Stimulated activated CD4-positive, alpha-beta T cell treated with anti-CD3 and anti-CD28 coated beads, Interleukin-1b, Interleukin-23, amount 100 ng/mL, for 24 hours (primary cell): ENCODE measurements at places on chromosomes 1 and 21.

- no peak for DNase-seq
Observed at GRCh38 chr1:197393772-197394171, 125.7 kb downstream of the CRB1 start.

DNA sequence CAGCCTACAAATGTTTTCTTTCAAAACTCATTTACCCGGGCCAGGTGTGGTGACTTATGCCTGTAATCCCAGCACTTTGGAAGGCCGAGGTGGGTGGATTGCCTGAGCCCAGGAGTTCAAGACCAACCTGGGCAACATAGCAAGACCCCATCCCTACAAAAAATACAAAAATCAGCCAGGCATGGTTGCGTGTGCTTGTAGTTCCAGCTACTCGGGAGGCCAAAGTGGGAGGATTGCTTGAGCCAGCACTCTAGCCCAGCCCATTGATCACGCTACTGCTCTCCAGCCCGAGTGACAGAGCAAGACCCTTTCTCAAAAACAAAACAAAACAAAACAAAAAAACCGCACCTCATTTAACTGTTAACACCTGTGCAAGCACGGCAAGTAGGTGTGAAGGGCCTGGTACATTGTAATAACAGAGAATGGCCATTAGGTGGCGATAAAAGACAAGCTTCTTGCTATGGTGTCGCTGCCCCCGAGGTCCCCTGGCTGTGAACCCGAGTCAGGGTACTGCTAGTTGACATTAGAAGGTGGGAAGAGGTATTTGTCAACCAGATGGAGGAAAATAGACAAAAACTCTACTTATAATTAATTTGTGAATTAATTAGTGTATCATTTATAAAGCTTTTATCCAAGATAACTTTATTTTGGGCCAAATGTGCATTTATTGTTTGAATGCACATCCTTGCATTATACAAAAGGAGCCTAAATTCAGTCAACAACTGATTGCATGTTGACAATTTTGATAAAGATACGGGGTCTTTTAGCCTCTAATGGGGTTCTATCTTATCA is 66.5 kb downstream of the SH3BGR start:
- peak; percentile 10 for DNase-seq

- no peak for DNase-seq
Observed at GRCh38 chr1:2556678-2557481, 709 bp downstream of the TNFRSF14 start.

DNA sequence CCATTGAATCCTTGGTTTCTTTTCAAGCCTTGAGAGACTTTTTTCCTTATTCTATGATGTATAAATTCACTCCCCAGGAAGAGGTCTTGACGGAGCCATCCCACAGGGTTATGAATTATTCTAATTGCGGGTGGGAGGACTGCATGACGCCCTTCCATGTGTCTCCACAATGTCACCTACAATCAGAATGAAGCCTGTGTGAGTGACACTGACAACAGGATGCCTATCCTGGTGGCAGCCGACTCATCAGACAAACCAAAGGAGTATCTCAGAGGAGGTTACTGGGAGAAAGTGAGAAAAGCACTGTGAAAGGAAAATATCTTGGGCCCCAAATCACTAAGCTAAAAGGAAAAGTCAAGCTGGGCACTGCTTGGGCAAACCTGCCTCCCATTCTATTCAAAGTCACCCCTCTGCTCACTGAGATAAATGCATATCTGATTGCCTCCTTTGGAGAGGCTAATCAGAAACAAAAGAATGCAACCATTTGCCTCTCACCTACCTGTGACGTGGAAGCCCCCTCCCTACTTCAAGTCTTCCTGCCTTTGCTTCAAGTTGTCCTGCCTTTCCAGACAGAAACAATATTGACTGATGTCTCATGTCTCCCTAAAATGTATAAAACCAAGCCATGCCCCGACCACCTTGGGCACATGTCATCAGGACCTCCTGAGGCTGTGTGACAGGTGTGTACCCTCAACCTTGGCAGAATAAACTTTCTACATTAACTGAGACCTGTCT is 98.4 kb downstream of the SMYD2 start:
- DNase-seq, result no peak

- no peak for DNase-seq
Observed at GRCh38 chr1:220198186-220199005, 73.9 kb downstream of the RAB3GAP2 start.

GRCh38 chr1:229699613-229700267 is 73.7 kb downstream of the URB2 start:
- DNase-seq, result no peak

DNA sequence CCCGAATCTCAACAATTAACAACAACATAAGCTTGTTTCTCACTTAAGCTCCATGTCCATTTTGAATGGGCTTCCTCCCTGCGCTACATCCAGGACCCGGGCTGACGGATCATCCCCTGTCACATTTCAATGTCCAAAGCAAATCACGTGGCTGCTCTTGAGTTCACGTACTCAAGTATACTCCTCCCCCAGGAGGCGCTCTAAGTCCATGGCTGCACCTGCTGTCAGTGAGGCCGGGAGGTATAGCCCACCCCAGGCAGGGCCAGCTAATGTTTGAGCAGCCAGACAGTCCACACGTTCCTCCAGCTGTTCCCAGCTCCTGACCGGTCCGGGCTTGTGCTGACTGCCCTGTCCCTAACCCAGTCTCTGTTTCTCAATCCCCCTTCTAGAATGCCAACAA is 220.8 kb downstream of the SLC35F3 start:
- DNase-seq, result no peak

GRCh38 chr1:100188617-100189016 is 10.6 kb upstream of the LRRC39 start:
- no peak for DNase-seq

DNA sequence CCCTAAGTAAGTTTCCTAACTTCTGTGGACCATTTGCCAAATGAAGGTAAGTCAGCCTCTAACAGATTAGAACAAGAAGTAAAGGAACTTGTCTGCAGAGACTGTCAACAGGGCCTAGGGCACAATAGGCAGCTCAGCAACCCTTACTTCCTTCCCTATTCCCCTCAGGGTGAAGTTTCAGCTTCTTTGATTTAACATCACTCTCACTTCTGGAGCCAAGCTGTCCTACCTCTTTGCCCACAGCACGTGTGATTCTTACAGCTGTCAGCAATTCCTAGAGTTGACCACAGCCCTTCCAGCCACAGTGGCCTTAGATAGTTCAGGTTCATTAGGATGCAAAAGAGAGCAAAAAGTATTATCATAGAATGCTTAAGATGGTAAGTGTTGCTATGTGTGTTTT is 7.6 kb upstream of the EIF4G3 start:
- no peak for DNase-seq

- no peak for DNase-seq
Observed at GRCh38 chr1:235736263-235736662, 86.7 kb upstream of the GNG4 start.

GRCh38 chr1:143720087-143721023 is 251.4 kb downstream of the FAM72C start:
- DNase-seq, result no peak

DNA sequence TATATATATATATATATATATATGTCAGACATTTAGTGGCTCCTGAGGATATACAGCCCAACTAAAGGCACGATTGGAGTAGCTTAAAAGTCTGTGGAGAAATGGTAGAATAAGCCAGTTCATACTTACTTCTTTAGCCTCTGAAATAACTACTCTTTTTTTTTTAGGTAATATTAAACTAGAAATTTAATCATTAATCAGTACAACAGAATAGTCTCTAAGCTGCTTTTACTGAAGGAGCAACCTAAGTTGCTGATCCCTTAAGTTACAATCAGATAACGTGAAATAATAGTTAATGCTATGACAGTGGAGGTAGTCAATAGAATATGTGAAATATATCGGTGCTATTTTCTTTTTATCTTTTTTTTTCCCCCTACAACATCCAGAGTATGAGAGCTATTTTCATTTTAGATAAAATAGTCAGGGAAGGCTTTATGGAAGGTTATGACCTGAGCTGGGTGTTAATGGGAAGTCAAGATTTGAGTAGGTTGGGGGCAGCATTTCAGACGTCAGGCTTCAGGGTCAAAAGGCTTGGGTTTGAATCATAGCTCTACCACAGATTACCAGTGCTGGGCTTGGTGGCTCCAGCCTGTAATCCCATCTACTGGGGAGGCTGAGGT is 15.6 kb downstream of the ZMPSTE24 start:
- no peak for DNase-seq

- no peak for DNase-seq
Observed at GRCh38 chr21:31915566-31915965, 42.7 kb downstream of the HUNK start.

DNA sequence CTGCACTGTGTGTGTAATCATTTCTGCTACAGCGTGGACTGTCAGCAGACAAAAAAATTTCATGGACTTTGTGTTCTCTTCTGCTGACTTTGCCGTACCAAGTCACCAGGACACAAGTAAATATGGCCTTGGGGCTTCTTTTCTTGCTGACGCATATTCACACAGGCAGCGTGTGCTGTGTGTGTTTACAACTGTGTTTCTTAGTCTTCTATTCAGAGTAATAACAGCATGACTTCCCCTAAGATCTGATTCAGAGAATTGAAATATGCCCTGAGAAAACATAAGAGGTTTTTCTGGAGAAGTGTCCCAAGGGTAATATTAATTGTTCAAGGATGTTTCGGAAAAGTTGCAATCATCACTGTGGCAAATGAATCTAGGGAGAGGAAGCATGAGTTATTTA is 47.1 kb upstream of the DYNLT5 start:
- DNase-seq, result no peak

DNA sequence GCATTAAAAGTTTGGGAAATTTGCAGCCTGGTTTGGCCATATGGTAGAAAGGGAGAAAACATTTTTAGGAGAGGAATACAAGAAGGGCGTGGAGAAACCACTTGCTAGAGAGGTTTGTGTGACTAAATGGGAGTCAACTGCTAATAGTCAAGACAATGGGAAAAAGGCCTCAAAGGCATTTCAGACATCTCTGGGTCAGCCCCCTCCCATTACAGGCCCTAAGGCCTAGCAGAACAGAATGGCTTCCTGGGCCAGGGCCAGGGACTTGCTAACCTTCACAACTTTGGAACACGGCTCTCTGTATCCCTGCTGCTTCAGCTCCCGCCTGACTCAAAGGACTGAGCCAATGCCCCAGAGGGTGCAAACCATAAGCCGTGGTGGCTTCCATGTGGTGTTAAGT is 752.3 kb upstream of the ADAMTS5 start:
- no peak for DNase-seq

- no peak for DNase-seq
Observed at GRCh38 chr1:233721004-233721595, 107.2 kb downstream of the KCNK1 start.

DNA sequence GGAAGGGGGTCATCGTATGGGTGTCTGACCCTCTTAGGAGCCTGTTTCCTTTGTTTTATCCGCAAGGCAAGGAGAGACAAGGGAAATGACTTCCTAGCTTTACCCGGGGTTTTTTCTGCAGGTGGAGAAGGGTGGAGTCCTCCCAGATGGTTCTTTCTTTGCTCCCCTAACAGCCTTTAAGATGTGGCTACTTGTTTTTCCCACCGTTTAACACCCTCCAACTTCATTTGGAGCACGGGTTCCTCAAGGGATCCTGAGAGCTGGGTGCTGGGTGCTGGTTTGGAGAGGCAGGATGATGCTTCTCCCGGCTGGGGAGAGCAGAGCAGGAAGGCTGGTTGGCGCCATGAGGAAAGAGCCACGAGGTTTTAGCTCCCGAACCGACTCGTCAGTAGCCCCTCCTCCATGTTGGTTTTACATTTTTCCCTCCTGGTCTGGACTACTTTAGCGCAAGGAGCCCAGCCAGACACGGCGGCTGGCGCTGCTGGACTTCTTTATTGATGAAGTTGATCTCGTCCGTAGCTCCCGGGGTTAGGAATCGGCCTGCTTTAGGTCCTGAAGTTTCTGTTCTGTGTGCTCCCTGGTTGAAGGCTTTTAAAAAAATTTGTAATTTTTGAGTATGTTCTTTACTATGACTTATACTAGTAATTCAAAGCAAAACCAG is 1.4 kb downstream of the UCK2 start:
- no peak for DNase-seq
